T follicular helper cell (primary cell): ENCODE measurements at places on chromosomes 5 and 9.

DNA sequence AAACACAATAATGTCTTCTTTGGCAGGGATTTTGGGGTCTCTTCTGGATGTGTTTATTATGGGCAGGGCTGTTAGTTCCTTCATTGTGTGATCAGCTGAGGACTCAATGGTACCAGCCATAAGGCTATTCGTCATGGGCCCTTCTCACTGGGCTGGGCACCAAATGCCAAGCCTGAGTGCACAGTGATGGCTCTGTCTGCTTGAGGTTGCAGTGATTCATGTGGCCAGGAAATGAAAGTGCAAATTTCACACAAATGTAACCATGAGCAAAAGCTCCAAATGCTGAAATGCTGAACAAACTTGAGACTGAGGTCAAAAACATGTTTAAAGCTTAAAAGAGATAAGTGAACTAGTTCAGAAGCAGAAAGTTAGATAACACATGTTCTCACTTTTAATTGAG lies 191.0 kb downstream of the TARS1 start:
- DNase-seq: no peak

- DNase-seq: no peak
Observed at GRCh38 chr5:81895307-81895706, 76.5 kb upstream of the ATG10 start.

- no peak for DNase-seq
Observed at GRCh38 chr5:122110987-122111386, 18.4 kb upstream of the ZNF474 start.

DNA sequence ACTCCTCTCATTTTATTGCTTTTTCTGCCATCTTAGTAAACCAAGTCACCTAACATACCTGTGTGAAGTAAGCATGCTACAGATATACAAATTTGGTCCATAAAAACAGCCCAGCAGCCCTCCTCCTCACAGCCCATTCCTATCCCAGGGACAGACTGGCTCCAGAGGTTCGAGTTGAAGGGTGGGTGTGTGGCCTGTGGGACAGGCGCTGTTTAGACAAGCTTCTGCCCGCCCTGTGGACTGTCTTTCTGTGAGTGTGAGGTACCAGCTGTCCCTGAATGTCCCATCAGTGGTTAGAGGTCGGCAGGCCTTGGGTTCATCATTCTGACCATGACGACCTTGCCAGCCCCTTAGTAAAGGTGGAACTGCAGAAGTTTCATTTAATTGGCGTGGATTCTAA lies 82.0 kb downstream of the WNK2 start:
- DNase-seq: no peak

GRCh38 chr9:133202688-133203453 lies 6.2 kb downstream of the OBP2B start:
- DNase-seq: no peak
